ENCODE measurements at places on chromosomes 2 and 18. TPM values are rescaled to one million over a fixed set of nuclear protein-coding genes. Genes with fewer than 3 reads are reported as not detected.

DSG2 gene
- not detected for polyA plus RNA-seq

FLACC1 gene
- polyA plus RNA-seq: not detected

SLC4A3 gene
- polyA plus RNA-seq: 0.31 TPM

TUBA3E gene
- not detected for polyA plus RNA-seq

MC2R gene
- polyA plus RNA-seq: not detected

SLC9A4 gene
- not detected for polyA plus RNA-seq

STPG4 gene
- 0.27 TPM for polyA plus RNA-seq

CDC42EP3 gene
- polyA plus RNA-seq: 272 TPM

DNA sequence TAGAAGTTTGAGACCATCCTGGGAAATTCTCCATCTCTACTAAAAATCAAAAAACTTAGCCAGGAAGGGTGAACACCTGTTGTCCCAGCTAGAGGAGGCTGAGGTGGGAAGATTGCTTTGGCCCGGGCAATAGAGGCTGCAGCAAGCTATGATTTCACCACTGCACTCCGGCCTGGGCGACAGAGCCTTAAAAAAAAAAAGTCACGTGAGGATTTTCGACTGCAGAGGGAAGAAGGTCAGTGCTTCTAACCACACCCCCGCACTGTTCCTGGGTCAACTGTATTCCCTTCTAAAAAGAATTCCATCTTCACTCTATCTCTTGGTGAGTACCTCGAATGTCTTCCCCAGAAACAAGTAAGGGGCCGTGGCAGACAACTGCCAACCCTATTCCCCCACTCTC is 31.3 kb downstream of the ADAM17 start:
- H3K4me1 ChIP-seq: no peaks in the 10 kb centered on the region
- no peak overlapping the region for H3K4me3 ChIP-seq
- H3K27ac ChIP-seq: no peak overlapping the region

GRCh38 chr2:169797601-169798000 is 1.1 kb upstream of the SSB start:
- peaks cover 21% of the 10 kb centered on the region for H3K4me1 ChIP-seq
- no peaks in the 10 kb centered on the region for H3K27me3 ChIP-seq
- no peak overlapping the region for H3K27ac ChIP-seq
- H3K4me3 ChIP-seq: no peak overlapping the region

DNA sequence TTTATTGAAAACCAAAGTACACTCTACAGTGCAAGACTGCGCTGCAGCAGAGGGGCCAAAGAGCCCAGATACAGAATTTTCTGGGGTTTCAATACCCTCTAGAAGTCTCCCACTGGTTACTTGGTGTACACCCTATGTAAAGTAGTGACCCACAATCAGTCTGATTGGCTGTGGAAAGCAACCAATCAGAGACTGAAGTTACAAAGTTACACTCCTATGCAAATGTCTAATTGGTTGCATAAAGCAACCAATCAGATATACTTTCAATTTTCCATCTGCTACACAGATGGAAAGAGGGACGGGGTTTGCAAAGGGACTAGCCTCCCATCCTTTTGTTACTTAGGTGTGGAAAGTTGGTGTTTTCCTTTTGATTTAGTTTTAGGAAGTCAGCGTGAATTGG is 198.9 kb upstream of the SH3BP4 start:
- DNase-seq: no peak
- no peak overlapping the region for H3K4me3 ChIP-seq
- no peaks in the 10 kb centered on the region for H3K4me1 ChIP-seq
- H3K27ac ChIP-seq: no peak overlapping the region

DNA sequence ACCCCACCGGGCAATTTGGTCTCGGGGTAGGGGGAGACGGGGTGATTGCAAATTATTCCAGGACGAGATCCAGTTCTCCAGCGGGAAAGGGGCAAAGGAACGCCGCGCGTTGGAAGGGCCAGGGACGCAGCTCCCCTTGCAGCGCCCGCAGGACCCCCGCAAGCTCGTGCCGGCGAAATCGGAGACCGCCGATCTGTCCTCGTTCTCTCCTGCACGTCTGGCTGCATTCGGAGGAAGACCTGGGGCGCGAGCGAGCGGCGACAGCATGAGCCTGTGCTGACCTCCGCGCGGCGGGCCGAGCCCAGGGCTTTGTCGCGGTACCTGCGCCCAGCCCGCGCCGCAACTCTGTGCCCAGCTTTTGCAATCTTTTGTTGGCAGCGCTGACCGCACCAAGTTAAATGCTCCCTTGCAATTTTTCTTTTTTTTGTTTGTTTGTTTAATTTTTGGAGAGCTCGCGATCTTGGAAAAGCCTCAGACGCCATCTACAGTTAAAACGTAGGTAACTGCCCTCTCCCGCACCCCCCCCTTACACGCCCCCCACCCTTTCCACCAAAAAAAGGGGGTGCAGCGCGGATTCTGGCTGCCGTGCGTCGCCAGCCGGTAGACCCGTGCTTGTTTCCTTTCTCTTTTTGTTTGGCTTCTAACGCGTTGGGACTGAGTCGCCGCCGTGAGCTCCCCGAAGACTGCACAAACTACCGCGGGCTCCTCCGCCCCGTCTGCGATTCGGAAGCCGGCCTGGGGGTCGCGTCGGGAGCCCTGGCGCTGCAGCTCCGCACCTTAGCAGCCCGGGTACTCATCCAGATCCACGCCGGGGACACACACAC is 667 bp downstream of the TRIB2 start:
- H3K4me1 ChIP-seq: peaks cover 42% of the 10 kb centered on the region
- H3K36me3 ChIP-seq: no peaks in the 10 kb centered on the region
- peak overlapping the region; percentile 53 for H3K4me3 ChIP-seq

DNA sequence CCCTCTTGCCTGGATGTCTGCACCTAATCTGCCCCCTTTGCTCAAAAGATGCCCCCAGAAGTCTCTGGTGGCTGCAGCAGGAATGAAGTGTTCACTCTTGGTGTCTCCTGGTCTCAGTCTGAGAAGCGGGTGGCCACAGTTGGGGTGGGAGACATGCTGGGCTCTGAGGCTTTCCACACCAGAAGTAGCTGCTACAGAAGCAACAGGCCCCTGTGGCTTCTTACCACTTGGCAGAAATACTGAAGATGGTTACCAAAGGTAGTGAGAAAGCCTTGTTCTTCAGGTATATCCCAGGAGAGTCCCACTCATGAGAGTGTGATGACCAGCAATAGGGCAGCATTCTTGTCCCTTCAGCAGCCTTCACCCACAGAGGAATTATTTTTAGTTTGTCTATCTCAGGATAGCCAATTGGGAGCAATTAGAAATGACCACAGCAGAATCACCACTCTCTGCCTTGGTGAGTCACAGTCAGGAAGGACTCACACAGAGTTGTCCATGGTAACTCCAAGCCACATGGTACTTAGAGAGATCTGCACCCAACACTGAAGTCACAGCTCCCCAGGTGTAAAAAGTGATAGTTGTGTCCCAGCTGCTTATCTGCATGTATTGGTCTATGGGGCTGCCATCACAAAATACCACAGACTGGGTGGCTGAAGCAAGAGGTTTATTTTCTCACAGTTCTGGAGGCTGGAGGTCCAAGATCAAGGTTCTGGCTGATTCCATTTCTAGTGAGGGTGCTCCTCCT is 169.8 kb upstream of the ID2 start:
- no peak overlapping the region for H3K4me3 ChIP-seq
- no peaks in the 10 kb centered on the region for H3K27me3 ChIP-seq
- peaks cover 73% of the 10 kb centered on the region for H3K4me1 ChIP-seq
- no peak overlapping the region for H3K27ac ChIP-seq

DNA sequence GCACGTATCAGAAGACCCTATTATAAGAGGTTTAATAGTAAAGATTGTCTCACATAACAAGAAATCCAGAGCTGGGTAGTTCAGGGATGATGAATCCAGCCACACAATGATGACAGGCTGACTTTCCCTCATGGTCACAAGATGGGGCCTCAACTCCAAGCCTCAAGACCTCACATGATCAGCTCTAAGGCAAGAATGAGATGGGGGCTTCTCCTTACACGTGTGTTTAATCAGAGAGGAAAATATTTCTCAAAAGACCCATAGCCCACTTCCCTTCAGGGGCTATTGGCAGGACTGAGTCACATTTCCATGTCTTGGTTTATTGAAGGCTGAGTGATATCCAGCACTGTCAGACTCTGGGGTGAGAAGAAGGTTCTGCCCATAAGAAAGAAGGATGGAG is 100.2 kb upstream of the FOSL2 start:
- no peak overlapping the region for H3K4me3 ChIP-seq
- DNase-seq: no peak
- H3K27me3 ChIP-seq: no peaks in the 10 kb centered on the region
- no peaks in the 10 kb centered on the region for H3K4me1 ChIP-seq
- peaks cover 3% of the 10 kb centered on the region for H3K36me3 ChIP-seq

GRCh38 chr2:45982096-45982495 is 315.1 kb upstream of the EPAS1 start:
- no peaks in the 10 kb centered on the region for H3K27me3 ChIP-seq
- H3K36me3 ChIP-seq: peaks cover 50% of the 10 kb centered on the region
- no peak overlapping the region for H3K4me3 ChIP-seq
- peaks cover 17% of the 10 kb centered on the region for H3K4me1 ChIP-seq

DNA sequence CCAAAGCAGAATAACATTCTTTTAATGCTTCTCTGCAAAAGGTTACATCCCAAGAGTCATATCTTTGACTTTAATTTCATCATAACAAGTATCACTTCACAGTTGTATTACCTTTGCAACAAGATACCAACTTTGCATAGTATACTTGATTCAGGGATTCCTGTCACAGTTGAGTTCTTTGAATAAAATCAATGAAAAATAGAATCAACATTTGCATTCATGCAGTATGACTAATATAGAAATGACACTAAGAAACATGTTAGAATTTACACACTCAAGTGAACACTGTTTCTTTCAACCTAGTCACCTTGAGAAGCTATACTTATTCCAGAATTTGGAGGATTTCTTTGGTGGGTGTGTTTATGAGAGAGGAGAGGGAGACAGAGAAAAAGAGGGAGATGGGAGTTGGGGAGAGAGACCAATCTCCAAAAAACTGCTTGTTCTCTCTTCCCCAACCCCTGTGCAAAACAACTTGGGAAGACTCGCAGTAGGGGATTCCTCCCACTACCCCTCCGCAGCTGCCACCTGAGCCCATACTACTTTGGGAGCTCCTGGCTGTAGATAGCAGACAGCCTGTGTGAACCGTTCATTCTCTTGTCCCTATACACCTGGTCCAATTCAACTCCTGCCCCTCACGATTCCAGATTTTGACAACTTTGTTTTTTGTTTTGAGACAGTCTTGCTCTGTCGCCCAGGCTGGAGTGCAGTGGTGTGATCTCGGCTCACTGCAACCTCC is 57.7 kb downstream of the PELI1 start:
- H3K27ac ChIP-seq: no peak overlapping the region
- peaks cover 11% of the 10 kb centered on the region for H3K36me3 ChIP-seq
- H3K27me3 ChIP-seq: no peaks in the 10 kb centered on the region
- H3K4me1 ChIP-seq: no peaks in the 10 kb centered on the region
- DNase-seq: no peak

- peaks cover 6% of the 10 kb centered on the region for H3K36me3 ChIP-seq
- H3K4me1 ChIP-seq: no peaks in the 10 kb centered on the region
- no peak overlapping the region for H3K4me3 ChIP-seq
These were observed 25.7 kb upstream of the PLA2R1 start for GRCh38 chr2:160087854-160088745.

DNA sequence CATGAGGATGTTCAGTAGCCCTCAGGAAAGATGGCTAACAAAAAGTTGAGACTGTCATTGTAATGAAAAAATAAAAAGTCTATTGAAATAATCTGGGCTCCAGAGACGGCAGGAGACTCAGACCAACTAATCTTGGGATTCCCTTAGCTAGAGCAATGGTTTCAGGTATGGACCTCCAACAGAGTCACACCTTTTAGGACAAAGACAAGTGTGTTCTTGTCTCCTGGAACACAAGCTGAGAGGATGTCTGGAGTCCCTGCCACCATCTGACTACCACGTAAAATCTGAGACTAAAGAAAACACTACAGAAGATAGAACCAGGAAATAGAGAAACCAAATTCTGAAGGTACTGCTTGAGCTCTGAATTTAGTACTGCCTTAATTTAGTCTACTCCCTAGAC is 103.3 kb upstream of the RBBP8 start:
- H3K4me1 ChIP-seq: no peaks in the 10 kb centered on the region
- no peaks in the 10 kb centered on the region for H3K27me3 ChIP-seq
- H3K36me3 ChIP-seq: no peaks in the 10 kb centered on the region
- DNase-seq: no peak
- no peak overlapping the region for H3K4me3 ChIP-seq

DNA sequence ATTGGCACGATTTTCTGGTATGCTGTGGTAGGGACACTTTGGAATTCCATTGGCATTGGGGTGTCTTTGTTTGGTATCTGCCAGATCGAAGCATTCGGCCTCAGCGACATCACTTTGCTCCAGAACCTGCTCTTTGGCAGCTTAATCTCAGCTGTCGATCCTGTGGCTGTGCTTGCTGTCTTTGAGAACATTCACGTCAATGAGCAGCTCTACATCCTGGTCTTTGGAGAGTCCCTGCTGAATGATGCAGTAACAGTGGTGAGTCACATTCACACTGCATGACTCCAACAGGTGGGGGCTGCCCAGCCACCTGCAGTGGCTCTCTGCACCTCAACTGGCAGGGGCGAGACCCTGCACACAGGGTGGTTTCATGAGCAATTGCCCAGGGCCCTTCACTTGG is 38.4 kb downstream of the SLC9A2 start:
- H3K27me3 ChIP-seq: no peaks in the 10 kb centered on the region
- H3K36me3 ChIP-seq: no peaks in the 10 kb centered on the region
- no peak overlapping the region for H3K27ac ChIP-seq
- no peak for DNase-seq

DNA sequence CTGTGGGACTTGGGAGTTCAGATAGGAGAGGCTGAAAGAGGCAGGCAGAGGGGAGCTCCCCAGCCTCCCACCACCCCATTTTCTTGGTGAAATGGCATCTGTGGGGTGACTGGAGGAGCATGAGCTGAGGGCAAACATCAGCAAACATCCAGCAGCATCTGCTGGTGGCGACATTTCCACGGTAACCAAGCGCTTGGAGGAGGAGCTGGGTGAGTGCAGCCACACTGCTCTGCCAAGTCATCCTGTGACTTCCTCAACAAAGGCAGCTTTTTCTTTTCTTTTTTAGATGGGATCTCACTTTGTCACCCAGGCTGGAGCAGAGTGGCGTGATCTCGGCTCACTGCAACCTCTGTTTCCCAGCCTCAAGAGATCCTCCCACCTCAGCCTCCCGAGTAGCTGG is 5.6 kb downstream of the TXNL4A start:
- H3K4me1 ChIP-seq: peaks cover 31% of the 10 kb centered on the region
- H3K4me3 ChIP-seq: no peak overlapping the region
- DNase-seq: peak; percentile 57
- H3K27me3 ChIP-seq: no peaks in the 10 kb centered on the region

- peak; percentile 79 for DNase-seq
- H3K27me3 ChIP-seq: no peaks in the 10 kb centered on the region
- peaks cover 14% of the 10 kb centered on the region for H3K36me3 ChIP-seq
- H3K4me3 ChIP-seq: no peak overlapping the region
These were observed 20.3 kb downstream of the SLC8A1 start for GRCh38 chr2:40431600-40431955.

- no peak overlapping the region for H3K4me3 ChIP-seq
- H3K36me3 ChIP-seq: no peaks in the 10 kb centered on the region
- H3K27me3 ChIP-seq: no peaks in the 10 kb centered on the region
- H3K4me1 ChIP-seq: peaks cover 2% of the 10 kb centered on the region
- H3K27ac ChIP-seq: no peak overlapping the region
- peak; percentile 74 for DNase-seq
These were observed 62.2 kb upstream of the PMAIP1 start for GRCh38 chr18:59837586-59837985.

GRCh38 chr2:107545066-107545465 is 281.6 kb upstream of the RGPD4 start:
- no peaks in the 10 kb centered on the region for H3K27me3 ChIP-seq
- no peaks in the 10 kb centered on the region for H3K36me3 ChIP-seq
- DNase-seq: no peak
- no peak overlapping the region for H3K27ac ChIP-seq
- H3K4me3 ChIP-seq: no peak overlapping the region

GRCh38 chr18:4270016-4270415 is 185.1 kb downstream of the DLGAP1 start:
- H3K27ac ChIP-seq: no peak overlapping the region
- DNase-seq: no peak
- no peaks in the 10 kb centered on the region for H3K27me3 ChIP-seq
- no peaks in the 10 kb centered on the region for H3K36me3 ChIP-seq
- no peaks in the 10 kb centered on the region for H3K4me1 ChIP-seq
- no peak overlapping the region for H3K4me3 ChIP-seq

Data from CD14-positive monocyte (primary cell).